Kasumi-1 (cell line): ENCODE measurements at places on chromosomes 13 and 19.

GRCh38 chr19:6735181-6735911, 2.0 kb downstream of the GPR108 start:
- DNase-seq = no peak

- no peak for DNase-seq
These were observed 12.3 kb downstream of the LMO7 start for GRCh38 chr13:75648446-75648845.

DNA sequence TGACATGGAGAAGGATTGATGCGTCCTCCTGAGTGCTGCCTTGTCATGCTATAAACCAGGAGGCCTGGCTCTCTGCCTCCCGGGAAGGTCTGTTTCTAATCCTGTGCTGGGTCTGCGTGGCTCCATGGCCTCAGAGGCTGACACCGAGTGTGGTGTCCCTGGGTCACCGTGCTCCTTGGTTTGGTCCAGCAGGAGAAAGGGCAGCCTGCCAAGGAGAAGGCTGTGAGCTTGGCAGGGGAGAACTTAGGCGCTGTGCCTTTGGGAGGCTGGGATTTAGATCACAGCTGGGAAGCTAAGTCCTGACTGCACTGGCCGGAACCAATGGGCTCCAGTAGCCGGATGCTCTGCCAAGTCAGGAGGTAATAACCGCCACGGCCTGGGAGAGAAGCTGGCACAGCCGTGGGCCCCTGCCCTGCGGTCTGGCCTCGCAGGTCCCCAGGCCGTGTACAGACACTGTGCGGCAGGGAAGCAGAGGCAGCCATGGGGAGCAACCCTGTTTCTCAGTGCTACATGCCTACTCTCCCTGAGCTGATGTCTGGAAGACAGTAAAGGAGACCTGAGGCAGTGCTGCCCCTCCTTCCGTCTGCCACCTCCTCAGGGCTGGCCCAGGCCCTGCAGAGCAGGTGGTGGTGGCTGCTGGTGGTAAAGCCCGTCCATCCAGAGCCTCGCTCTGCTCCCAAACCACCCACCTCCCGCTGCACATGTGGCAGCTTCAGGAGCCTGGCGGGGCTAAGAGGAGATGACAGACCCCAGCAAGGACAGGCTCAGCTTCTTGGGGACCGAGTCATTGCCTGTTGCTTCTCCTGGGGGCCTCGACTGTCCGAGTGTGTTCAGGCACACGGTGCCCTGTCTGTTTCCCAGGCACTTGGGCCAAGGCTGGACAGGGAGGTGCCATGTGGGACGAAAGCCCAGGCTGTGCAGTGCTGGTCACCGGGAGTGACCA, 44.9 kb downstream of the C13orf46 start:
- no peak for DNase-seq

- DNase-seq = no peak
These were observed 3.0 kb downstream of the CD209 start for GRCh38 chr19:7744199-7744786.

DNA sequence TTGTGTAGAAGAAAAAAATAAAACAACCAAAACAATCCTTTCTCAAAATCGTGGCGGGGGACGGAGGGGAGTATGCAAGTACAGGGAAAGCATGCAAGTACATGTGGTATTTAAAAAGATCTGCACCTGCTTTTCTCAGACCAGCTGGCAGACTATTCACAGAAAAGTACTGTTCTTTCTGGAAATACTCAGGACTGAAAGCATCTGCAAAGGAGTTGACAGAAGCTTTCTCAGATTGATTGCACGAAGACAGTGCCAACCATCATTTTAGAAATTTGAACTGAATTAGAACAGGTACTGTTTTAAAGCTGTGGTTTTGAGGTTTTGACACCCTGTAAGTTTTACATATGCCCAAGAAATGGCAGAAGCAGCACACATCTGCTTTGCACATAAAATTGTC, 19.8 kb upstream of the PCDH8 start:
- no peak for DNase-seq

DNA sequence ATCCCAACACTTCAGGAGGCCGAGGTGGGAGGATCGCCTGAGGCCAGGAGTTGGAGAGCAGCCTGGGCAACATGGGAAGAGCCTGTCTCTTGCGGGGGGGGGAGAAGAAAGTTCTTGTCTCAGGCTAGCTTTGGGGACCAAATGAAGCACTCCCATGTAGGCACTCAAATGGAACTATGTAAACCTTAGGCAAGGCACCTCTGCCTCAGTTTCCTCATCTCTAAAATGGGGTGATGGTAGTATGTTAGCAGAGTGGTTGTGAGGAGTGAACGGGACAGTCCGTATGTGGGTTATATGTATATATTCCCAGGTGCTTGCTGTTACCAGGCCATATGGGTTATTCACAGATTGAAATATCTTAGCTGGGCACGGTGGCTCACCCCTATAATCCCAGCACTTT, 6.5 kb upstream of the DLL3 start:
- DNase-seq = no peak

- DNase-seq = no peak
These were observed 5.2 kb downstream of the PLEKHJ1 start for GRCh38 chr19:2230807-2231533.

DNA sequence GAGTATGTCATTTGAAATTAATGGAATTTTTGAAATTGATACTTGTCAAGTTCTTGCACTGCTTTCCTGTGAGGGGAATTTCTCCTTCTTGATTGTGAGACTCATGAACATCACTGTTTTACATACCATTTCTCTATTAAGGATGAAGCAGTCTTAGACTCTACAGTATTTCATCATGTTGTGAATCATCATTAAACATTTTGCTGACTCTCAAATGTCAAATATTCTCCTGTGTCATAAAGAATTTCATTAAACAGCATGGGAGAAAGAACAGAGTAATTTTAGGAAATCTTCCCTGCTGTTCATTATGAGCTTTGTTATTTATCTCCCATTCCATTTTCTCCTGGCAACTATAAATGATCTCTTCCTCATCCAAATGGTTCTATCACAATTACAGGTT, 729.0 kb downstream of the PCDH9 start:
- DNase-seq = no peak

DNA sequence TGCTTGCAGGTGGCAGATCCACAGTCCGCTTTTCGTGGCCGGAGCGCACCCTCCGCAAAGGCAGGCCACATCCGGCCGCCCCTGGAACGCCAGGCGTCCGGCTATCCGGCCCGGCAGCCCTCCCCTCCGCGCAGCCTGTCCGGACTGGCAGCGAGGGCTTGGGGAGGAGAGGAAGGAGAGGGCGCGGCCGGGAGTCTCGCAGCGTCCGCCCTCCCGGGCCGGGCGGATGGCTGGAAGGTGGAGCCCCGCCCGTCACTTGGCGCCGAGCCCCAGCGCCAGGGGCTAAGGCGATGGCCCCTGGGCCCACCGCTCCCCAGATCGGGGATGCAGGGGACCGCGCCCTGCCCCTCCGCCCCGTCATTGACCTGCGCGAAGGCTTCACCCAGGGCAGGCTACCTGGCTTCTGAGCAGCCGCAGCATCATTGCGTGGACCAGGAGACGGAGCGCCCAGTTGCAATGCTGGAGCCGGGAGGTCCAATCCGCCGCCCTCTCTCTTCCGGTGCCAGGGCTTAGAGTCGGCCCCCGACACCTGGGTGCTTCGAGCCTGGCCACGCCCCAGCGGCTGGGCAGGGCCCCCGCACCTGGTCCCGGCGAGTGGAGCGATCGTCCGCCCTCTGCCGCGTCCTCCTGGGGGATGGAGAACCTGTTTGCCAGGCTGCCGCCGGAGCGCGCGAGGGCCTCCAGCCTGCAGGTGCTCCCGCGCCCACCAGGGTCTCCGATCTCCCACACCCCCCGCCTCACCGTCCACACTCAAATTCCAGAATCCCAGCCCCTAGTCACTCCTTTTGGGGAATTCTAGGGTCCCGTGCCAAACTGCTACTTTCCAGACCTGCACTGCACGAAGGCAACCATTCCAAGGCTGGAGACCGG, at the start of gene FUT1:
Gene FUT1, minus strand, starts transcription at position 146 of the 870 bp plus-strand sequence. CDS start 1,360 bp downstream, outside the sequence.
- no peak for DNase-seq

- DNase-seq = no peak
These were observed 32.2 kb upstream of the TEX29 start for GRCh38 chr13:111288276-111288675.

DNA sequence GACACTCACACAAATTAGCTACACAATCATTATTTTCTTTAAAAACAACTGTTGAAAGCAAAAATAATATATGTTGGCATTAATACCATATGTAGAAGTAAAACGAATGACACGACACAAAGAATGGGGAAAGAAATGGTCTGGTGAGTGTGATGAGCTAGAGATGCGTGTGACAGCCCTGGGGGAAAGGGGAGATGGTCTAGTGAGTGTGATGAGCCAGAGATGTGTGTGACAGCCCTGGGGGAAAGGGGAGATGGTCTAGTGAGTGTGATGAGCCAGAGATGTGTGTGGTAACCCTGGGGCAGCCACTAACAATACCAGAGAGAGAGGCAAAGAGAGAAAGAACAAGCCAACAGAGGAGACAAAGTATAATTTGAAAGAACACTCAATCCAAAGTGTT, 22.3 kb upstream of the LAMP1 start:
- DNase-seq = no peak

DNA sequence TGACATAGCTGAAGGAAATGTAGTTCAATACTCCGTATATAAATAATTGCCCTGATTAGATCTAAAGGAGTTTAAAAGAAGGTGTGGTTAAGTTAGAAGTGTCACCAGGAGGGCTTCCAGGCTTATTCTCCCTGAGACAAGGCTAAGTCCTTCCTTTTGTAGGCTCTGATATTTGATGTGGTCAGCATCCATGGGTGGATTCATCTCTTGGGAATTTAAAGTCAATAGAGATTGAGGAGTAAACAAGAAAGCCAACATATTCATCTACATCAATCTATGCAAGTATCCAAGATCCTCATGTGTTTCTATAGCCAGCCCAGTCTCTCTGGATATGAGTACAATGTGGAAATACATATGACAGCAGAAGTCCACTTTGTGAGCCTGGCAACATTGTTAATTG, 76.8 kb downstream of the KCTD12 start:
- DNase-seq = no peak

GRCh38 chr13:39259371-39260140, 221.3 kb downstream of the NHLRC3 start:
- no peak for DNase-seq

- DNase-seq = no peak
These were observed 122.3 kb downstream of the ATP8A2 start for GRCh38 chr13:25493931-25494640.

DNA sequence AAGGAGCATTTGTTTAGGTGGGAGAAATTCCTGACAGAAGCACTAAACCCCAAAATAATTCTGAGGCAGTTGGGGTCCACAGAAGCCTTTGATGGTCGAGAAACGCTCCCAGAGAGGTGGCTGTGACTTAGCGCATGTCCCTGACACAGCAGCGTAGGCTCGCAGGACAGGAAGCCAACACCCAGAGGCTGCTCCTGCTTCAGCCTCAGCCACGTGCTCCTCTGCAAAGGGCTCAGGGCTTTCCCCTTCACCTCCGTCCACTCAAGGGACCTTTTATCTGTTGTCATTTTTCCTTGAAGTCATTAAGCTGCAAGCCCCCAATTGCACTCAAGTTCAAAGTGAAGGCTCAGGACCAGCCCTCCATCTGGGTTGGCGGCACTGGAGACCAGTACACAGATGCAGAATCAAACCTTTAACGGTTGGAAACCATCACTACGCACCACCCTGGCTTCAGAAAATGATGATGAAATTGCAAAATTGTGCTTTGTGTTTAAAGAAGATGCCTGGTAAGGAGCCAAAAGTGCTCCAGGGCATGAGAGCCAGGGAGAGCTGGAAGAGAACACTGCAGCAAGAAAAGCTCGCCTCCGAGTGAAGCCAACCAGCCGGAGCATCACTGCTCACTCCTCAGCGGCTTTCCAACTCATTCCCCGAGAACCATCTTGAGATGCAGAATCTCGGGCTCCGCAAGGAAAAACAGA, 219.6 kb downstream of the RAP2A start:
- no peak for DNase-seq

DNA sequence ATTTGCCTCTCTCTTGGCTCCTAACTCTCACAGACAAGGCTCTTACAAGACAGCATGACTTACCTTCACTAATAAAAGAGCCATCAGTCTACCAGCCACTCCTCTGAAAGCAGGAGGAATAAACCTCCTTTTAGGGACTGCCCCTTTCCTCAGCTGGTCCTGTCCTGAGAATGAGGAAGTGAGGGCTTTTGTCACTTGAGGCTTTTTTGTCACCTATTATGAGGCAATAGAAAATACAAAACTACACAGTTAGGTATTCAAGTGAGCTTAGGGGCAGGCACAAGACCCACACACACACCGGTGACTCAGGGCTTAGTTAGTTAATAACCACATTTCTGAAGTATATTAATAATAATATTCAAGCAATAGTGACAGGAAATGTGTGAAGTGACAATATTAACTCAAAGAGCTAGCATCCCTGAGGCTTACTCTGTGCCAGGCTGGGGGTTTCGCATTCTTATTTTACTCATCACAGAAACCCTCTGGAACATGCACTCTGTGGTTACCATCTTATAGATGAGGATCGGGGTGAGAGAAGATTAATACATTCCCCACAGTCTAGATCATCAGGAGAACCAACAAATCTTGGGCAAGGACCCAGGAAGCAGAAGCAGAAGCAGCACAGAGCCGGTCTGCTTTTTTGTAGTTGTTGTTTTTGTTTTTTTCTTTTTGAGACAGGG, 379.9 kb downstream of the LIG4 start:
- peak; percentile 45 for DNase-seq

DNA sequence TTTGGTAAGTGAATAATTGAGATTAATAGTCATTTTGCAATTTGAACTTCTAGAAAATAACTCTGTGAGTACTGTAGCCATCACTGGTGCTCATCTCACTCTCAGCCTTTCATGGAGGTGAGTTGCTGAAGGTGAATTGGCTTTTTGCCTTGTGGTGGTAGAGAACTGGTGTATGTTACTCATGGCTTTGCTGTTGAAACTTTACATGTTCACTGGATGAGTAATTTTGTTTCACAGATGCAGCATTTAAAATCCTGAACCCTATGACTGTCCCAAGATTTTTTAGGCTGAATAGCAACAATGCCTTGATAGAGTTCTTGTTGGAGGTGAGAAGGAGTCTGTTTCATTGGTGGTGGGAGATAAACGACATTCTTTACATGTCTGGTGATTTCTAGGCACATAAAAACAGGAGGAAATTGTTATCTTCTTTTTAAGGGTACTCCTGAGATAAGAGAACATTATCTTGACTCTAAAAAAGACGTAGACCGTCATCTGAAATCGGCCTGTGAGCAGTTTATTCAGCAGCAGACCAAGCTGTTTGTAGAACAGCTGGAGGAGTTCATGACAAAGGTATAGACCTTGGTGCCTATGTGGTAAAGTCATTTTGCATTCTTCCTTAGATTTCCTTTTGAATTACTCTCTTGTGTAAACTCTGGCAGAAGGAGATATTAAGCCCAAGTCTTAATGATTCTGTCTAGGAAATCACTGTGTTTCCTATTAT, 53.9 kb downstream of the COG3 start:
- no peak for DNase-seq
